ENCODE measurements at places on chromosomes 3 and 15. TPM values are rescaled to one million over a fixed set of nuclear protein-coding genes. Genes with fewer than 3 reads are reported as not detected.

The PAK2 gene
- total RNA-seq: 44.5 TPM

- DNase-seq: peak; percentile 39
Measured at GRCh38 chr3:111352585-111352984, 189.4 kb upstream of the CD96 start.

DNA sequence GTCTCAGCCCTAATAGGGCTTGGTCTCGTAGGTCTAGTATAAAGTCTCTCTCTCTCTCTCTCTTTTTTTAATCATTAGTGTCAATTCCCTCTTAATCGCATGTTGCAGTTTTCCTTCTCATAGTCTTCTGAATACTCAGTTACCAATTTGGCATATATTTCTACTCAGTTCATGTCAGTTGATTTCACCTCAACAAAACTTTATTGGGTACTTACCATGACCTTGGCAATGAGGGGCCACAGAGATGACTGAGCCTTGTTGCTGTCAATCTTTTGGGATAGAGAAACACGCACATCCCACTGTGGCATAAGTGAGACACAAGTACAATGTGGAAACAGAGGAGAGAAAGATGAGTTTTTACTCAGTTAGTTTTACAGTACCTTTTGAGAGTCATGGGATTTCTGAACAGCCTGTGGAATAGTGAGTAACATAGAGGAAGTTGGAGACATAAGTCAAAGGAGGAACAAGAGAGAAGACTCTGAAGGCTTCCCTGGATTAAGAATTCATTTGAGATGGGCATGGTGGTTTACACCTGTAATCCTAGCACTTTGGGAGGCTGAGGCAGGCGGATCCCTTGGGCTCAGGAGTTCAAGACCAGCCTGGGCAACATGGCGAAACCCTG, 150.2 kb upstream of the CBLB start:
- no peak for DNase-seq

- DNase-seq: peak; percentile 14
Measured at GRCh38 chr3:102053375-102053989, 204.2 kb downstream of the NFKBIZ start.

DNA sequence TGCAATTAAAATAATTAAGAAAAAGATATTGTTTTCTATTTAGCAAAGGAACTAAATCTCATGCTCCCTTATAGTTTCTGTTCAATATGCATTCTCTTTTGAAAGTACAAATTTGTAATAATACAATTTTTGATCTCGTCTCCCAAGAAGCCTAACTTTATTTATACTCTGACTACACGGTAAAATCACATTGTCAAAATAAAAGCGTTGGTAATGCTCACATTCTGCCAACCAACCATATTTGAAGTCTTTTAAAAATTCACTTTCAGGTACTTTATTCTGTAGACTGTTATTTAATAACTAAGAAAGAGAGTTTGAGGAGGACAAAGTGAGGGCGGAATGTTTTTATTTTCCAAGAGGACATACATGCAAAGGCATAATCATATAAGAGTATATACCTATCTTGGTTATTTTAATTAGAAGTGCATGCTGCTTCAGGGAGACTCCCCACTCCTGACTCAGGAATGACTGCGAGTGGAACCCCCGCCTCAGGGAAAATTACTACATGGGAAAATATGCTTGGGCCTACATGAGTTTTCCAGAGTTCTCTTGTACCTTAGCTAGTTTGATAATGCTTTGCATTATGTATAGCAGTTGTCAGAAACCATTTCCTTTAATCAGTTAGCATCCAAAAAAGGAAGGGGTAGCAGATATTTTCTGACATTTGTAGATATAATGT, 19.3 kb downstream of the MBNL1 start:
- DNase-seq: no peak

GRCh38 chr15:63913786-63914315, 80.1 kb upstream of the HERC1 start:
- no peak for DNase-seq

DNA sequence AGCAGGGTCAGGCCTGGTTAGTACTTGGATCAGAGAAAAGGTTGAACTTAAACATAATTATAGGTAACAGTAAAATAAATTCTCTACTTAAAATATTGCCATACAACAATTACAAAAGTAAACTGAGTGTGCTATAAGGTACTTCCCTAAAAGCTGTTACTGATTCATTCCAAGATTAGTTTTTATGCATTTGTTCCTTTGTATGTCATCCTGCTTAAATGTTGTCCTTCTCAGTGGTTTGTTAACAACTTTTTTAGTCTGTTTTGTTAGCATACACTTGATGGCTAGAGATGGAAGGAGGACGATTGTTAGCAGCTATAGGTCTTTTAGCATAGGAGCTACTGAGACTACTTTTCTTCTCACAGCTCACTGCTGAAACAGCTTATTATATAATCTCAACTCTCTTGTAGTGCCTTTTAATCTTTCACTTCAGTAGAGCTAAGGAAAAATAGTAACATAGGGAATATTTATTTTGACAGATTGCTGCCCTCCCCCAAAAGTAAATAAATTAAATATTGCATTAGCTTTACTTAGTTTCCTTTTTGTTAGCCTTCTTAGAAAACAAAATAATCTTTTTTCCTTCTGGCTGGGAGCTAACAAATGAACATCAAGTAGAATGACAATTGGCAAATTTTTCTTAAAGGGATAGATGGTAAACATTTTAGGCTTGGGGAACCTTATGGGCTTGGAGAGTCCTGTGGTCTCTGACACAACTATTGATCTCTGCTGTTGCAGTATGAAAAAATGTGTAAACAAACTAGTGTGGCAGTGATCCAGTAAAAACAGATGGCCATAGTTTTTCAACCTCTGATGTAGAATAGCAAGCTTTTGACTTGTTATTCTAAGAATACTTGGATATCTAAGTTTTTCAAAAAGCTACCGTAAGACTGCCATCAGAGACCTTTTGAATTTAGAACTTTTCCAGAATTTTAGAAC, 39.5 kb downstream of the USP8 start:
- DNase-seq: peak; percentile 44

The XCR1 gene
- total RNA-seq: not detected

- peak; percentile 32 for DNase-seq
Measured at GRCh38 chr3:10263646-10264363, 15.5 kb downstream of the TATDN2 start.

DNA sequence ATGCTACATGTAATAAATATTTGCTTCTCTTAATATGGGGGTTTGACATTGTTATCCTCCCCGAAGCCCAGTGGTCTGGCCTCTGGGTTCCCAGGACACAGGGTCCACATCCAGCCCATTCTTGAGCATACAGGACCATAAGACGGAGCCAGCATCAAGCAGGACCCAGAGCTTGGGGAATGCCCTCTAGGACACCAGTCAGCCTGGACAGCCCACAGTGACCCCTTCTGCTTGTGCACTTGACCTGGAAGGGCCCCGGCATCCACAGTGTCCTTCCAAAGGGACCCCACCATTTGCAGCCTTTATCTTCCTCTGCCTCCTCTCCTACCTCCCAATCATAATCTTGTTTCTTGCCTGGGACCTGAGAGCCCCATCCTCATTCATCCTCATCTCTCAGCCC, 46.2 kb upstream of the IREB2 start:
- no peak for DNase-seq

DNA sequence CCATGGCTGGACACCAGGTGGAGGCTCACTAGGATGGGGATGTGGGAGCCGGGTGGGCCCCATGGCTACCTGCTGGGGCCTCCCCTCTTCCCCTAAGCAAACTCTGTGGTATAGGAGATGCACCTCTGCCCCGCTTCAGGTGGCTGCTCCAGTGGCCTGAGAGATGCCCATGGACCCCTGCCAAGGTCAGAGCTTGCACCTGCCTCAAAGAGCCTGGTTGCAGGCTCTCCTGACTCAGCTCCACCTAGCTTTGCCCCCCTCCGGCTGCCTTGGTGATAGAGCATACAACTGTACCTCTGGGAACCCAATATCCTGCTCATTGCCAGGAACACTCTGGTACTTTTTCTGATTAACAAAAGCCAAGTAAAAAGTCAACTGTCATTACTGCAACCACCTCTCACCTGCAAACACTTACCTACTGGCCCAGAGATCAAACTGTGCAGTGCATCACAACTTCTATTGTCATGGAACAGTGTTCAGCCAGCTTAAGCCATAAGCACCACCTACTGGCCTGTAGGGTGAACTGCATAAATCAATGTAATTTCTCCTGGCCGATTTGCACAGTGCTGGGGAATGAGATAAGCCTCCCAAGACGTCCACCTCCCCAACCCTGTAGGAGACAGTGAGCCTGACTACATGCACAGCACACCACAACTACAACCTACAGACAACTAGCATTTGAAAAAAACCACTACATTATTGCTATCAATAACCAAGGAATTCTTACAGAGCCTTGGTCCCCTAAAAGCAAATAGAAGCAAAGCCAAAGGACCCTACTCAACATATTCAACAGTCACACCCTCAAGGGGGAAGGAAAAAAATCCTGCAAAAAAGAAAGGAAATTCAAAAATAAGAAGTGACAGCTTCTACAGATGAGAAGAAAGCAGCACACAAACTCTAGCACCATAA, 352.4 kb upstream of the ARHGEF26 start:
- peak; percentile 61 for DNase-seq

The NR1I2 gene
- total RNA-seq: not detected

The C3orf20 gene
- total RNA-seq: not detected

- DNase-seq: no peak
Measured at GRCh38 chr3:154210986-154211385, 89.8 kb downstream of the ARHGEF26 start.

The CSPG4 gene
- total RNA-seq: 19.6 TPM

DNA sequence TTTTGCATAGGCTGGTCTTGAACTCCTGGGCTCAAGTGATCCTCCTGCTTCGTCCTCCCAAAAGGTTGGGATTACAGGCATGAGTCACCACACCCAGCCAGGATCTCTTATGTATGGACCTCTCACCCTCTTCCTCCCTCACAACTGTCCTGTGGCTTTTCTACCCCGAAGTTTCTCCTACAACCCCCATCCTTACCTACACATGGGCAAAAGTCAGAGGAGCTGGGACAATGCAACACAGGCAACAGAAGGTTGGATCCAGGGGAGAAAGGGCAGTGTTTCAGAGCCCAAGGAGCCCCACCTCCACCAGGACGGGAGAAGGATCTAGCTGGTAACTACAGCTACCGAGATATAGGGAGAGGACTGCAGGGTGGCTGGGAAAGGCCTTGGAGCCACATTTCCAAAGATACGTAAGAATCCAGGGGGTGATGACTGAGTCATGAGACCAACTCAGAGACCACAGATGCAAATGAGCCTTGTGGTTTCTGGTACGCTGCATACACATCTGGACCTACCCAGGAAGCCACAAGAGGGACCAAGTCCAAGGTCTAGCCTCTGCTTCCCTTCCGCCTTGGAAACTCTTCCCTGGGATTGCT, 13.6 kb downstream of the IGDCC4 start:
- peak; percentile 94 for DNase-seq

- DNase-seq: no peak
Measured at GRCh38 chr3:44906997-44907396, 32.6 kb downstream of the TGM4 start.

GRCh38 chr3:127121885-127122284, 71.0 kb upstream of the PRR23E start:
- no peak for DNase-seq

DNA sequence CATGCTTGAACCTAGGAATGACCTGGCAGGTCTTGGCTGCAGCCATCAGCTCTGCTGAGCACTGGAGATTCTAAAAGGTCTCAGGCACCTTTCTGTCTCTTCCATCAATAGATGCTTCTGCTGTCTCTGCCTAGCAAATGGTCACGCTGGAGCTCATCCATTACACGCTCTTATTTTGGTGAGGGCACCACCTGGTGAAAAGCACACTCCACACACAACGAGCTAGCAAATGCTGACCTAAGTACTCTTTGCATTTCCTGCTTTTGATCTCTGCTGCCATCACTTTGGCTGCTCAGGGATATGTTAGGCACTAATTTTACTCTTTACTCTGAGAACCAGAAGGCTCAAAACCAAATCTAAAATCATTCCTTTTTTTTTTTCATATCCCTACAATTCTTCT, 91.3 kb downstream of the RAB11A start:
- no peak for DNase-seq

The GPR62 gene
- not detected for total RNA-seq

- DNase-seq: no peak
Measured at GRCh38 chr15:66729331-66729951, 27.4 kb downstream of the SMAD6 start.

DNA sequence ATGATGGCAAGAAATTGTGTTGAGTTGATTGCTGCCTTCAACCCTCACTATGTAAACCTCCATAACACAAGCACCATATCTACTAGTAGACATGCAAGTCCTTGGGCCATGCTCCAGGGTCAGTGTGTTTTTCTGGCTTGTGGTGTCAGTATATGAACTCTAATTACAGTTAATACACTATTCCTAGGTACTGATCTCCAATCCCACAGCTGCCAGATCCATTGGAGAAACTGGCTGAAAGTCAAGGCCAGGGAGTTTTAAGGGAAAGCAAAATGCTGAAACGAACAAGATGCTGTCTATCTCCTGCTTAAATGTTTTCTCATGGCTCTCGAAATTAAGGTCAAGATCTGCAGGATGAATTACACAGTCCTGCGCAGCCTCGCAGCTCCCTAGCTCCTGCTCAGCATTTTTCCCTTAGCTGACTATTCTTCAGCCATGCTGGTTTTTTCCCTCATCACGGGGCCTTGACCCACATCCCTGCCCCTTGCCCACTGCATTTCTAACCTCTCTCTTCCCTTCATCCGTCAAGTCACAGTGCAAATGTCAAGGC, 425.0 kb upstream of the ADAMTS9 start:
- DNase-seq: no peak

The ANKUB1 gene
- total RNA-seq: not detected

All from myocyte (in vitro differentiated cells).